RKO (cell line): ENCODE measurements at places on chromosomes 1 and 21.

GRCh38 chr1:95984798-95985374 lies 736.7 kb upstream of the PTBP2 start:
- DNase-seq, result no peak

GRCh38 chr1:208461680-208462079 lies 217.5 kb upstream of the PLXNA2 start:
- no peak for DNase-seq

DNA sequence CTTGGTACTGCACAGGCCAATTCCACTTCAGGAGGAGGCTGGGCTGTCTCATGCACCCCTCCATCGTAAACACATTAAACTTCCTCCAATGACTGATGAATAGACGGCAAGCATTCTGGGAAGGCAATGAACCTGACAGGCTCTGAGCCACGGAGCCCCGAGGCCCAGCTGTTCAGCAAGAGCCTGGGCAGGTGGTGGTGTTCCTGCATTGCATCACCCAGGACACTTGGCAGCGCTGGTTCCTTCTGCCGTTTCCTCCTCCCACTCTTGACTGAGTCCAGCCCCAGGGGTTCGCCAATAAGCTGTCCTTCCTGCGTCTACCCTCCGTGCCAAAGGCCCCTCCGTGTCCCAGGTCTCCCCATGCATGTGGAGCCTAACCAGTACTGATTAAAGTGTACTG lies 109.8 kb downstream of the JAK1 start:
- no peak for DNase-seq

- peak; percentile 33 for DNase-seq
These were observed 157.0 kb downstream of the RERE start for GRCh38 chr1:8660411-8660828.

- no peak for DNase-seq
These were observed 663.5 kb downstream of the NCAM2 start for GRCh38 chr21:21661741-21662140.

GRCh38 chr1:6512245-6512907 lies 20.9 kb upstream of the PLEKHG5 start:
- DNase-seq, result no peak

DNA sequence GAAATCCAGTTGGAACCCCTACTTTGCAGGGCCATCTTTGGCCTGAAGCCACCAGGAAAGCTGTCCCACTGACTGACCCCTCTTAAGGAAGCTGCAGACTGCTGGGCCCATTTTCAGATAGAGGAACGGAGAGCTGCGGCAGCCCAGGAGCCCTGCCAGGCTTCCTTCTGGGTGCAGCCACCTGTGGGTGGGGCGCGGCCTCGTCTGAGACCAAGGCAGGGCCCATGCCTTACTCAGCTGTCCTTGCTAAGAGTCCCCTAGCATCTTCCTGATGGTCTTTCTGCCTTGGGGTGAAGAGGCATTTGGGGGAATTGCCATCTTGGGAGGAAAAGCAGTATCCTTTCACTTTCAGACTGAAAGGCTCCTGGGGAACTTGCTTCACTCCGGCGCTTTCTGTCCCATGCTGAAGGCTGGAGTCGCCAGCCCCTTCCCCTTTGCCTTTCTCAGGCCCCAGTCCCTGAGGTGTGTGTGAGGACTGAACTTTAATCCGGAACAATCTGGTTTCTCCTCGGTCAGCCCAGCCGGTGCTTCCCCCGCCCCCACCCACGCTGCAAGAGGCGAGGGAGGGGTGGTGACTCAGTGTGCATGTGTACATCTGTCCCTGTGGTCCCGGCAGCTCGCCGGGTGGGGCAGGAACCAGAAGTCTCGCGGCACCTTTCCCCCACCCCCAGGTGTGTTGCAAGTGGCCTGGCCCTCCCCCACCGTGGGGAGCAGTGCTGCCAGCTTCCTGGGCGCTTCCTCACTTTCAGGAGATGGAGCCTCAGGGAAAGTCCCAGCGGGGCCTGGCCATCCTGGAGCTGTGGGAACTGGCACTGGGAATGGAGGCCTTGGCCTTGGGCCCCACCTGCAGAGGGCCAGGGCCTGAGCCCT lies 5.1 kb downstream of the ZC3H12A start:
- DNase-seq, result peak; percentile 84

- DNase-seq, result peak; percentile 3
These were observed 326.5 kb upstream of the PROX1 start for GRCh38 chr1:213661302-213661701.

GRCh38 chr1:234009668-234010067 lies 105.2 kb downstream of the SLC35F3 start:
- no peak for DNase-seq

GRCh38 chr1:41384579-41384978 lies 23.3 kb downstream of the FOXO6 start:
- DNase-seq, result no peak

- no peak for DNase-seq
These were observed 13.0 kb downstream of the TIE1 start for GRCh38 chr1:43313771-43314170.

GRCh38 chr21:28663111-28663693 lies 329.5 kb downstream of the LTN1 start:
- DNase-seq, result no peak

DNA sequence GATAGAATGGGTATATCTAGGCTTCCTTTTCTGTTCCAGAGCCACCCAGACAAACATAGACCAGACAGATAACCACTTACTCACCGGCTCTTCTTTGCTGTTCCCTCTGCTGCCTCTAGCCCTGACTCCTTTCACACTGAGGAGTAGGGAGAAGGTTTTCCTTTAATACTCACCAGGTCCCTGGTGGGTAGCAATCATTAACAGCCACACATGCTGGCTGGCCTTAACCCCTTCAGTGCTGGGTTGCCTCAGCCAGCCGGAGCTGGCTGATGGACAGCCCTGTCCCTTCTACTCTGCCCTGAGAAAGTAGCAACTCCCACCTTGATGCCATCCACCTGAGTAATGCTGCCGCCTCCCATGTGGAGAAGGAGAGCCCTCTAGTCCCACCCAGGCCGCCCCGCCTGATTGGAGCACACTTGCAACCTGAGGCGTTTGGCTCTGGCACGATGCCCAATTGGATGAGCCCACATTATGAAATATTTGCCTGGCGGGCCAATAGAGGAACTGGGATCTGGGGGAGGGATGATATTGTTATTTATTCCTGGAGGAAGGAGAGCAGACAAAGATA lies 71.6 kb downstream of the PLEKHA6 start:
- no peak for DNase-seq

DNA sequence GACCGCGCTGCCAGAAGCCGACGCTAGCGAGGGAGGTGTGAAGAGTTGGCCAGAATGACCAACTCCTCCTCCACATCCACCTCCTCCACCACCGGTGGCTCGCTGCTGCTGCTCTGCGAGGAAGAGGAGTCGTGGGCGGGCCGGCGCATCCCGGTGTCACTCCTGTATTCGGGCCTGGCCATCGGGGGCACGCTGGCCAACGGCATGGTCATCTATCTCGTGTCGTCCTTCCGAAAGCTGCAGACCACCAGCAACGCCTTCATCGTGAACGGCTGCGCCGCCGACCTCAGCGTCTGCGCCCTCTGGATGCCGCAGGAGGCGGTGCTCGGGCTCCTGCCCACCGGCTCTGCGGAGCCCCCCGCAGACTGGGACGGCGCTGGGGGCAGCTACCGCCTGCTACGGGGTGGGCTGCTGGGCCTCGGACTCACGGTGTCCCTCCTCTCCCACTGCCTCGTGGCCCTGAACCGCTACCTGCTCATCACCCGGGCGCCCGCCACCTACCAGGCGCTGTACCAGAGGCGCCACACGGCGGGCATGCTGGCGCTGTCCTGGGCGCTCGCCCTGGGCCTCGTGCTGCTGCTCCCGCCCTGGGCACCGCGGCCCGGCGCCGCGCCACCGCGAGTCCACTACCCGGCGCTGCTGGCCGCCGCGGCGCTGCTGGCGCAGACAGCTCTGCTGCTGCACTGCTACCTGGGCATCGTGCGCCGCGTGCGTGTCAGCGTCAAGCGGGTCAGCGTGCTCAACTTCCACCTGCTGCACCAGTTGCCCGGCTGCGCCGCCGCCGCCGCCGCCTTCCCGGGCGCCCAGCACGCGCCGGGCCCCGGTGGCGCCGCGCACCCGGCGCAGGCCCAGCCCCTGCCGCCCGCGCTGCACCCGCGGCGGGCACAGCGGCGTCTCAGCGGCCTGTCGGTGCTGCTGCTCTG lies 1.2 kb downstream of the GPR88 start:
- DNase-seq, result no peak

DNA sequence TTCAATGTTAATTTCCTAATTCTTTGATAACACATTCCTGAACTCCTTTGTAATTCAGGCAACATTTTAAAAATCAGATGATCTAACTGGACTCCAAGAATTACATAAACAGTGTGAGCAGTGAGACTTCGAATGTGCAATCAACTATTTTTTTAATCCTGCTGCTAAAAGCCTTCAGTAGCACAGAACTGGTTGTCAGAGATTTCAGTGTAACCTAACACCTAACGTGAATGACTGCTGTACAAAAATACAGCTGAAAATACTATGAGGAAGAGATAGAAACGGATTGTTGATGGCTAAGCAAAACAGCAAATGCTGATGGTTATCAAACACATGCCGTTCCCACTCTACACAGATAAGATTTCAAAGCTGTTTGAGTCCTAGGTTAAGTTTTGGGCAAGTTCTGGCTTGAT lies 46.1 kb downstream of the APP start:
- DNase-seq, result no peak

DNA sequence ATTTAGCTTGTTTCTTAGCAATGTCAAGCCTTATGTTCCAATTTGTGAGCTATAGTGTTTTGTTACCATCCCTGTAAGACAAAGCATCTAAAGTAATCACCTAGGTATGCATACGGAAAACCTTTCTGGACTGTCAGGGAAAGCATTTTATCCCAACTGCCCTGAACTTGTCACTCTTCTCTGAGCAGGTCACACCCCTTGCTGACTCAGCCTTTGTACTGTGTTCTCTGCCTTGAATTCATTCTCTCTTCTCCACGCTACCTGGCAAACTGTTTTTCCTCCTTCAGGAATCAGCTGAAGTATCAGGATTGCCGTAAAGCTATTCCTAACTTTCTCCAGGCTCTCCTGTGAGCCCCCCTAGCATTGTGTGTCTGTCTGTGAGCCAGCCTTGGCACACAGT lies 54.2 kb downstream of the PBX1 start:
- no peak for DNase-seq

DNA sequence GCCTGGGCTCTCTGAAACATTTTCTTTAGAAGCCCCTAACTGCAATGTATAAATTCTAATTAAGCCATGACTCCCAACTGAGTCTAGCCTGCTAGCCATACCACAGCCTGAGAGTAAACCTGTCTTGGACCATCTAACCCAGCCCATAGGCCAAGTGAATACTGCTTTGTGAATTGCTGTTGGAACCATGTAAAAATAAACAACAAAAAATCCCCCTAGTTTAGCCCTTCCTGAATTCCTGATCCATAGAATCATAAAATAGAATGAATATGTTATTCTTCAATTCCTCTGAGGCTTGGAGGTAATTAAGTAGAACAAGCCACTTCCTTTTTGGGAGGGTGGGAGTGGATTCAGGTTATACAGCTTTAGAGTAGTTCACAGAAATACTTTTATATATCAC lies 1496.4 kb downstream of the MRPL39 start:
- DNase-seq, result no peak

- no peak for DNase-seq
These were observed 36.9 kb upstream of the HHAT start for GRCh38 chr1:210291786-210292230.

DNA sequence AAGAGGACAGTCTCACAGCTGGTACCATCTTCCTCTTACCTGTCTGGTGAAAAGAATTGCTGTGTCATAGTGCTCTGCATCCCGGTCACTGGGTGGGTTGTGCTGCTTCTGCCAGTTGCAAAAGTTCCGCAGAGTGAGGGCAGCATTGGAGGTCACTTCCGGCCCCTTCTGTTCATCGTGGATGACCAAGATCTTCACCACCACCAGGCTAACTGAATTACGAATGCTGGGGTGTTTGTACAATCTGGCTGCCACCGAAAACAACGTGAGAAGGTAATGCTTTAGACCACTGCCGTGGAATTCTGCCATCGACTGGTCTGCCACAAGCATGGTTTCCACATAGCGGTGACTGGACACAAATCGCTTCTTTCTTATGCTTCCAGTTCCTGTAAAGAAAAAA lies 2.9 kb downstream of the ADAMTS1 start:
- no peak for DNase-seq

- no peak for DNase-seq
These were observed 23.1 kb downstream of the SOD1 start for GRCh38 chr21:31682620-31683019.

GRCh38 chr1:52204696-52205095 lies 62.8 kb downstream of the ZFYVE9 start:
- no peak for DNase-seq

- no peak for DNase-seq
These were observed 7.3 kb downstream of the RNU5D-1 start for GRCh38 chr1:44723496-44724295.
